Activated naive CD4-positive, alpha-beta T cell treated with Interleukin-2 at 50 U/mL for 16 hours (primary cell): ENCODE measurements at places on chromosomes 1 and 21.

DNA sequence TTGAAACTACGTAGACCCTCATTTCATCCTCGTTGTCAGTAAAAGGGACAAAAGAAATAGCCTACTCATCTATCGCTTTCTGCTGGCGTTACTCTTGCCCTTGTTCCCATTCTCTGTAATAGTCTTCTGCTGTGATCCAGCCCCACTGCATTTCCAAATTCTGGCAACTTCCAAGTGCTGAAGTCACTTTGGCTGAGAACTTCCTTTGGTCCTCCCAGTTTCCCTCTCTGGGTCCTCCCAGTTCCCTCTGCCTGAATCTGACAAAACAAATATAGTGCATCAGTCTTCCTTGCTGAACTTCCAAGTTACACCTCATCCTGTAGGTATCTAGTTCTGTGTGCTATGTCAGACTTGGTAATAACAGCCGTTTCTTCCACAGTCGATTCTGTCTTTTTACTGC lies 47.0 kb upstream of the PLA2G4A start:
- DNase-seq = no peak

- DNase-seq = no peak
Observed at GRCh38 chr1:8681911-8682310, 135.5 kb downstream of the RERE start.

DNA sequence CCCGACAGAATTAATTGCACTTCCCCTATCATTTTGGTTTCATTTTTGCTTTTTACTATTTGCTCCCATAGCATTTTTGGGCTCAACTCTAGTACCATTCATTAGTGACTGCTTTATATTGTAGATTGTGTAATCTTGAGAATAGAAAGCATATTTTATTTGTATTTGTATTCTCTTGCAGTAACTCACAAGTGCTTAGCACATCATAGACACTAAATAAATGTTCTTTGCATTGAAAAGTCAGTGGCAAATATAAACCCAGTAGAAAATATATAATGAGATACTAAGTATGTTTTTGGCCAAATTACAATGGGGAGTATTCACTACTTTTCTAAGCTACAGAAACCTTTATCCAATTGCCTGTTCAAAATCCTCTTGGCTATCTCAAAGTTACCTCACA lies 359.7 kb upstream of the CAMK1G start:
- no peak for DNase-seq

DNA sequence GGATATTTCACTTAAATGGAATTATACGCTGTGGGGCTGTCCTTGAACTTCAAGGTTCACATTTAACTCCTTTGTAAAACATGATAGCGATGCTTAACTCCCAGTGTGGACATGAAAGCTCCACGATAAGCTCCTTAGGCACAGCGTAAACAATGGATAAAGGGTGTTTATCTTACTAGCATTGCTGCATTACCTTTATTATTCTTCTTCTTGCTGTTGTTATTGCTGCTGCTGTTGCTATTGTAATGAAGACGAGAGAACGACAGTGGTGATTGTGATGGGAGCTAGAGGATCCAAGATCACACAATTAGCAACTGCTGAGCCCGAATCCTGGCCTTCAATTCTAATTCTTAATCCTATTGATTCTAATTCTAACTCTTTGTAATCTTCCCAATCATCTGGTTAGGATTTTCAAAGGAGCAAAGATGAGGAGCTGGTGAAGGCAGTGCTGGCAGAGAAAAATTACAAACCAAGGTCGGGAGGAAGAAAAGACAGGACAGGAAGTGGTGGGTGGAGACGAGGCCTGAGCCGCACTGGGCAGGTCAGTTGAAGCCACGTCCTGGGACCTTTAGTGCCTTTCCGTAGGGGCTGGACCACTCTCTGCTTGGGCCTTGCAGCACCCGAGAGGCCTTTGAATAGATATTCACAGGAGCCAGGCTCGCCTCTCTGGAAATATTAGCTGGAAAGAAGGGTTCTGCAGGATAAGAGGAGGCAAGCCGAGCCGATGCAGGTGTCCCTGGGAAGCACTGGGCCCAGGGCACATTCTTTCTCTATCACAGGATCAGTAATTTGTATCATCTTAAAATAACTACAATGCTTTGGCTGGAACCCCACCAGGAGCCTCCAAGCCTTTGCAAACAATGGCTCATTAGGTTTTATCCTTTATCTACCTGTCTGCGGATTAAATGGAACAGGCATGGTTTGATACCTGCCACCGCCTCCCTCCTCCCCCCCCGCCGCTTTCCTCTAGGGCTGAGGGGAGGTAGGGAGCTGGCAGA lies 571.6 kb downstream of the AJAP1 start:
- DNase-seq = no peak

DNA sequence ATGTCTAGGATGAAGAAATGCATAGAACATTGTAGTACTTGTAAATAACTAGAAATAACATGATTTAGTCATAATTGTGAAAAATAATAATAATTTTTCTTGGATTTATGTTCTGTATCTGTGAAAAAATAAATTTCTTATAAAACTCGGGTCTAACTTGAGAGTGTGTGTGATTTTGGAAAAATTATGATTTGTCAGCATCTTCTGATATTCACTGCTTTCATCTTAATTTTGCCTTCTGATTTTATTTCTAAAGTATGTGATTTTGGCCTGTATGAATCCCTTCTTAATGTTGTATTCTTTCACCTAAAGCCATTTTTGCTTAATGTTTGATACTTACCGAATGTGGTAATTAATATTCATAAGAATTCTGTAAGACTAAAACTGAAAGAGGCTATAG lies 14.3 kb downstream of the IFI44 start:
- no peak for DNase-seq

GRCh38 chr1:185401019-185401418 lies 84.0 kb upstream of the IVNS1ABP start:
- DNase-seq = no peak

- DNase-seq = peak; percentile 17
Observed at GRCh38 chr1:14923727-14924452, 229.7 kb upstream of the TMEM51 start.

DNA sequence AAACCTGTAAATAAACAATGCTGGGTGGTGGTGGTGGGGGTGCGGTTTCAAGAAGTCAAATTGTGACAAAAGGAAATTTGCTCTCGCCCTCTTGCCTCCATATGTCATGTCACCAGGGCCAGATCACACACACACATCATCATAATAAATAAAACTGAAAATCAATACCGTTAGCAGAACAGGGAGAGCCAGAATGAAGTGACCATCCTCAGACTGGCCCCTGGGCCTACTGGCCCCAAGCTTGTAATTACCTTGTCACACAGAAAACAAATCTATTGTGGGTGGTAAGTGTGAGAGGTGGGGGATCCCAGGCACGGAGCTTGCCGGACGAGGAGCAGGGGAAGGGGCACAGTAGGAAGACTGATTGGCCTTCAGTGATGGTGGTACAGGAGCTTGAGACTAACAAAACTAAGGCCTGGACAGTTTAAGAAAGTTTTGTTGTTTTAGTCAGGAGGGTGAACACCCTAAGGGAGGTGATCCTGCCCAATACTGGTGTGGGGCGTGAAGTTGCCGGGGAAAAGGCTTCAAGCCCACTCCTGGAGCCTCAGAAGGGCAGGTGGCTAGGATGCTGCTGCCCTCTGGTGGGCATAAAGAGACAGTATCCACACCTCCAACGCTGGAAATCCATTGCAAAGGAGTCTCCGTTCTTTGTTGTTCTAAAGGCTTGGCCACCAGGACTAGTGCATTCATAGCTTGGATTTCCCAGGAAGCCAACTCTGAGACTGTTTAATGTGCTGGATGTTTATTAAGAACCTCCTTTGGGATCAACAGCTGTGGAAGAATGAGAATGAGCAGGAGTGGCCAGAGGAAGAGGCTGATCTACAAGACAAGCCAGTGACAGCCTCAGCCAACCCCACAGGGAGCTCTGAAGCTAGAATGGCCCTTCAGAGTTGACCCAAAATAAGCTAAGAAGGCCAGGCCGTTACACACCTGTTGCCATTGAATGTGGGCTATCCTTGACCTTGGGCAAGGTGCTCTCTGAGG lies 8.1 kb upstream of the C1orf216 start:
- peak; percentile 59 for DNase-seq

DNA sequence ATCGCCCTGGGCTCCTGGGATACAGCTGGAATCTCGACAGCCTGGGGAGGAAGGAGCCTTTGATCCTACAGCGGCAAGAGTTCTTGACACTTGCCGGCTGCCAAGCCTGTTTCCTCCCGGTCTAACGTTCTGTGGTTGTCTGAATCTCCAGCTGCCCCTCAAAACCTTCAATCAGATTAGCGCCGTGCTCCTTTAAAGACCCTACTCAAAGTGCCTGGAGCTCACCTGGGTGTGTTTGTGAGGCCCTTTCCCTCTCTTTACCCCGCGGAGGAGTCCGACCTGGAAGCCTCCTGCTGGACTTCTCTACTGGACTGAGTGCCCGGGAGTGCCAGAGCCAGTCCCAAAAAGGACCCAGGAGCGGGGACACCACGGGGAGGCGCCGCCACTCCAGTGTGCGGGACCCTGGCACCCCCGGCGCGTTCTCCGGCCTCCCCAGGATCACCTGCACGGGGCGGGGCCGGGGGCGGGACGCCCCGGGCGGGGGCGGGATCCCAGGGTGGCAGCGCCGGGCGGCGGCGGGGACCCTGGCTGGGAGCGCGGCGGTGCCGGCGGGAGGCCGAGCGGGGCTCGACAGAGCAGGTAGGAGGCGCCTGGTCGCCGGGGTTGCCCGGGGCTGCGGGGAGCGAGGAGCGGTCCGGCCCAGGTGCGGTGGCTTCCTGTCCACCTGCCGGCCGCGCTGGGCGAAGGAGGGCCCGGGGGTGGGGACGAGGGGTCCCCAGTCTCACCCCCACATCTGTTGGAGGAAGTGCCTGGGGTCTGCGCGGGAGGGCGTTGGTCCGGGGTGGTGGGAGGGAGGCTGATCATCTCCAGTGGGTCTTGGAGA lies at the start of gene NCMAP:
Gene NCMAP (plus strand): TSS at position 497 of the 823 bp plus-strand sequence. CDS start 39,344 bp downstream, outside the sequence.
- peak; percentile 56 for DNase-seq

DNA sequence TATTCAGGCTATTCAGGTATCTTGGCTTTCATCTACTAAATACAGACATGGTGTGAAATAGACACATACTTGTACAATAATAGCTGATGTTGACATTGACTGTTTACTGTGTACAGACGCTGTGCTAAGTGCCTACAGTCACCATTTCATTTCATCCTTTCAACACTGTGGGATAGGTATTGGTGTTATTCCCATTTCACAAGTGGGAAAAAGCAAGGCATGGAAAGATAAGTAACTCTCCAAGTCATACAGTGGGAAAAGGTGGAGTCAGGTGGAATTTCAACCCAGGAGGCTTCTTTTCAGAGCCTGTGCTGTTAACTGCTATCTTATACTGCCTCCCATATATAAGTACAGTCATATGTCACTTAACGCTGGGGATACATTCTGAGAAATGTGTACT lies 49.6 kb upstream of the ATP1A1 start:
- no peak for DNase-seq

- DNase-seq = no peak
Observed at GRCh38 chr1:32334274-32334861, 1.7 kb downstream of the MARCKSL1 start.

GRCh38 chr1:64265141-64265540 lies 61.7 kb downstream of the UBE2U start:
- no peak for DNase-seq

GRCh38 chr1:1092149-1092855 lies 18.2 kb upstream of the RNF223 start:
- DNase-seq = no peak

DNA sequence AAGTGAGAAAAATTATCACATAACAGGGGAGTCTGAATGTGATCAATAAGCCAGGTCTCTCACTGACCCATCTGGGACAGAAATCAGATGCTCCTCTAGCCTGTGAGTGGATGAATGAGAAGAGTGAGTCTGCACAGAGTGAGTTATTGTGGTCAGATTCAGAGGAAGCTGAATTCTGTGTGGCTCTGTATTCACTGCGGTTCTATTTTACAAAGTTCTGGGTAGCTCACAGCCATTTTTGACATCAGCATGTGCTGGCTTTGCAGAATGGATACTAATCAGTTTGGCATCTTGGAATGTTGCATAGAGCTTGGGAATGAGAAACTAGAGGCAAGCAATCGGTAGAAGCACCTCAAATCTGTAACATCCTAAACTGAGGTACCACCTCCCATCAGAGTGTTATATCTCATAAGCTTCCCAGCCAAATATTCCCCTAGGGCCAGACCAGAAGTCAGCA lies 3.8 kb downstream of the COLGALT2 start:
- DNase-seq = no peak
